ENCODE measurements at places on chromosomes 12 and 14.

DNA sequence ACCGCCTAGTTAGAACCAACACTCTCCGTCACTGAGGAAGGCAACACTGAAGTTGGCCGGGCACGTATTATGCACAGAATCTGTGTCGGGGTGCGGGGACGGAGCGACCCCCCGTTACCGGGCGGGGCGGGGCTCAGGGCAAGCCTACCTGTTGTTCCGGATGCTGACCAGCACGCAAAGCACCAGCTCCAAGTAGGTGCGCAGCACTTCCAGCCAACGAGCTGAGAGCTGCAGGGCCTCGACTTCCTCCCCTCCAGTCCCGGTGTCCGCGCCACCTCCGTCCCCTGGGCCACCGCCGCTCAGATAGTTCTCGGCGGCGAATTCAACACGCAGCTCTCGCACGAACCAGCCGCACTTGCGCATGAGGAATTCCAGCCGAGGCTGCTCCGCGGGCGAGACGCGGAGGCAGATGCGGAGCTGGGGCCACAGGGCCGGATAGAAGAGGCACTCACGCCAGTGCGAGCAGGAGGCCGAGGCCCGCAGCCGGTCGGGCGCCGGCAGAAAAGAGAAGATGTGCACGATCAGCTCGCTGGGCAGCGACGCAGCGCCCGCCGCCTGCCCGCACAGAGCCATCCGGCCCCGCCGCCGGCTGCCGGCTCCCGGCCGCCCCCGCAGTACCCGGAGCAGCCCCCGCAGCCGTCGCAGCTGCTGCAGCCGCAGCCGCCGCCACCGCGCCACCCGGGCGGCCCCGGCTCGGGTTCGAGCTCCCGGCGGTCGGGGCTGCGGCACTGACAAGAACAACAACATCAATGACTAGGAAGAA is 636 bp downstream of the FBXO33 start:
- peak; percentile 41 for DNase-seq

GRCh38 chr14:72577521-72577920 is 316.4 kb downstream of the DPF3 start:
- no peak for DNase-seq

DNA sequence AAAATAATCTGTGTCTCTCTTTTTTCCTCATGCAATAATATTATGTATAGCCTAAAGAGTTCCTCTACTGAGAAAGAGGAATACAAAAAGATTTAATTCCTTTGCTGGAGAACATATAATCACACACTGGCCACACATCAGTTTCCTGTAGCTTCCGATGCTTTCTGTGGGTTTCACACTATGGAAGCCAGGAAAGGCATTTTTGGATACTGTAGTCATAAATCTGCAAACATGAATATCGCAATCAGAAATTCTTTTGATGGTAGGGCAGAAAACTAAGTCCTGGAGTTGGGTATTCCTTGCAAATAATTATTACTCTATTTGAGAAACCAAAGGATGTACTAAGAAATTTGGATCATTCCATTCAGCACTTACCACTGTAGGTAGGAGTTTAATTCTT is 260.0 kb downstream of the ACSS3 start:
- DNase-seq = no peak

DNA sequence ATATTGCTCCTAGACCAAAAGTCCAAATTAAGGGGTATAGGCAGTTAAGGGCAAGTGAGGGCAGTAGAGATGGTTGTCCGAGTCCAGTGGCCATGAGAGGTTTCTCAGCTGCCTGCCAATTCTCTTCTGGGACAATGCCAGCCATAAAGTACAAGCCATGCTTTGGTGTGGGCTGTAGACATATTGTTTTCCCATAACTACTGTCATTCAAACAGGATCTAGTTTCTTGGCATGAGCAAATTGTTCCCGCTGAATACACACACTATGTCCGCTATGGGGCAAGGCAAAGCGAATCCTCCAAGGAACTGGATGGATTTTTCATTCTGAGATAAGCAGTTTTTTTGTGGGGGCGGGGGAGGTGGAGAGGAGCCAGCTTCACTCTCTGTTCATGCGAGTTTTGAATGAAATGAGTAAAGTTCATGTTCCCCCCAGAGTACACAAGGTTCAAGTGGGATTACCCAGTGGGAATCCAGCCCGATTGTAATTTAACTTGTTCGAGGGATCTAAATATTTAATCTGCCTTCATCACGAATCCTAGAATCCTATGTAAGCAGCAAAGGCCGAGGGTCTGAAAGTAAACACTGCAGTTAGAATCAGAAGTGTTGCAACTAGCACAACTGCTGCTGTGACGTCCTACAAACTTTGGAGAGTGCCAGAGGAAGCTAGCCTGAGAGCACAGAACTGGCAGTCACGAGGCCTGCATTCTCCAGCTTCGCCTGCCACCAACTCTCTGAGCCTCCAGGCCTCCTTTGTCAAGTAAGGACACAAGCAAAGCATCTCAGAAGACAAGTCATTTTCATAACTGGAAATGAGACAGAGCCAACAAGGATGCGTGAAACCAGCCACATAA is 137.0 kb downstream of the CRADD start:
- DNase-seq = peak; percentile 32

- no peak for DNase-seq
Observed at GRCh38 chr12:61993734-61994345, 266.4 kb upstream of the USP15 start.
